Non-pigmented ciliary epithelial cell (primary cell): ENCODE measurements at places on chromosomes 11 and 22.
A peak's percentile ranks its signal among the peaks of the same experiment; 100 is the strongest.

DNA sequence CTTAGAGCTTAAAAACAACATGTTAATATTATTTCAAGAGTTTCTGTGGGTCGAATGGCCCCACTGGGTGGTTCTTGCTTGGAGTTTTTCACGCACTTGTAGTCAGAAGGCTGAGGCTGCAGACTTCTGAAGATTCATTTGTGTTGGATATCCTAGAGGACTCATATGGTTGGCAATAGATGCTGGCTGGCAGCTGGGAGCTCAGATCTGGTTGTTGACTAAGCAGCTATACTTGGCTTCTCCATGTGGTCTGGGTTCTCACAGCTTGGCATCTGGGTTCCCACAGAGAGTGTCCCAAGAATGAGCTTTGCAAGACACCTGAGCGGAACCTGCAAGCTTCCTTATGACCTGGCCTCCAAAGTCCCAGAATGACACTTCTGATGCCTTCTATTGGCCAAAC is 163.9 kb upstream of the ZC3H12C start:
- DNase-seq: no peak

- no peak for DNase-seq
Measured at GRCh38 chr11:15819679-15820286, 536.6 kb downstream of the SOX6 start.

DNA sequence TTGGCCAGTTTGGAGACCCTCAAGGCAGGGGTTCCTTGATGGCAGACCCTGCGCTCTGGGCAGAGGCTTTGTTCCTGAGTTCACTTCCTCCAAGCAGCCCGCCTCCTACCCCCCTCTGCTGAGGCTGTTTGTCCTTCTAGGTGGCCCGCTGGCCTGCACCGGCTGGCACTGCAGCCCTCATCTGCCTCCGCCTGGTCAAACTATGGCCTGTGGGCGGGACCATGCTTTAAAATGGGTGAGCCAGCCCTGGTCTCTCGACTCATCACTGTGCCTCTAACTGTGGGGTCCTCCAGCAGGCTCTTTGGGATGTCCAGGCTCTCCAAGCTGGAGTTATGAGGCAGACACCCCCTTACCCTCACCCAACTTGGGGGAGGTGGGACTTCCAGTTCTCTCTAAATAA is 114.1 kb upstream of the SLC22A12 start:
- no peak for DNase-seq

DNA sequence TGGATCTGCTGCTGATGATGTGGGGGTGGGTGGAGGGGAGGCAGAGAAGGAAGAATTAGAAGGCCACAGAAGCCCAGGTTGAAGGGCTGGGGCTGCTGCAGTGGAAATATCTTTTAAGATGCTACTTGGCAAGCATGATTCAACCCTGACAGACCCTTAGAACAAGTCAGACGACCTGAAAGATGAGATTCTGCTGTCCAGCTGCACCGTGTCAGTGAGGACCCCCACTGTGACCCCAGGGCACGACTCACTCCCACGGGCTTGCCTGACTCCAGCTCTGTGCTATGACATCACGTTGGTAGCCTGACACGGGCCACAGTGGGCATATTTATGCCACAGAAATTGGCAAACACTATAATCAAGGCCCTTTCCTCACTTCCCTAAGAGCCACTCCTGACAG is 36.0 kb downstream of the LRFN4 start:
- no peak for DNase-seq

- peak; percentile 82 for DNase-seq
Measured at GRCh38 chr11:63667995-63668795, 3.0 kb downstream of the ATL3 start.

DNA sequence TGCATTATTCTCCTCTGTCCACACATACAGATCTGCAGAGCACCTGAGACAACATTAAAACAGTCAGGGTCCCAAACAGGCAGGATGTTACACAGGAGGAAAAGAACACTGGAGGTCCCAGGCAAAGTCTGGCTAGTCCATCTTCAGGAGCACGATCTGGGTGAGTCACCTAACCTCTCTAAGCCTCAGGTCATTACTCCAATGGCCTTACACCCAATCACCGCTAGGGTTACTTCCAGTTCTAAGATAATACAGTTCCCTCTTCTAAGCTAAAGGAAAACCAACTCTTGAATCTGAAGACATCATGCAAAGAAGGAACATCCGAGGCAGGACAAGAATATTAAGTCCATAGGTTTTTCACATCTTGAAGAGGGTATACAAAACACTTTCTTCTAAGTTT is 24.5 kb downstream of the ASCC2 start:
- no peak for DNase-seq

GRCh38 chr11:114015117-114015516 is 40.2 kb downstream of the HTR3A start:
- no peak for DNase-seq

DNA sequence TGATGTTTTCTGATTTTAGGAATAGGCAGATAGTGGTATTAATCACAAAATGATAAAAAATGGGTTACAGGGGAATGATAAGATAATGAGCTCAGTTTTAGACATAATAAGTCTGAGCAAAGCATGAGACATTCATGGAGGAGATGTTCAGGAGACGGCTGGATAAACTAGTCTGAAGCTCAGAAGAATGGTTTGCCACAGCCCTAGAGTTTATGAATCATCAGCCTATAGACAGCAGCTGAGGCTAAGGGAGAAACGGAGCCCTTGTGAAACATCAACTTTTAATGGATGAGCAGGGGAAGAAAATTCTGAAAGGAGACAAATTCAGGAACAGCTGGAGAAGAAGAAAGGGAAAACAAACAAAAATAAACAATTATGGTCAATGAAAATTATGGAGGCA is 87.2 kb downstream of the RELT start:
- DNase-seq: peak; percentile 64

DNA sequence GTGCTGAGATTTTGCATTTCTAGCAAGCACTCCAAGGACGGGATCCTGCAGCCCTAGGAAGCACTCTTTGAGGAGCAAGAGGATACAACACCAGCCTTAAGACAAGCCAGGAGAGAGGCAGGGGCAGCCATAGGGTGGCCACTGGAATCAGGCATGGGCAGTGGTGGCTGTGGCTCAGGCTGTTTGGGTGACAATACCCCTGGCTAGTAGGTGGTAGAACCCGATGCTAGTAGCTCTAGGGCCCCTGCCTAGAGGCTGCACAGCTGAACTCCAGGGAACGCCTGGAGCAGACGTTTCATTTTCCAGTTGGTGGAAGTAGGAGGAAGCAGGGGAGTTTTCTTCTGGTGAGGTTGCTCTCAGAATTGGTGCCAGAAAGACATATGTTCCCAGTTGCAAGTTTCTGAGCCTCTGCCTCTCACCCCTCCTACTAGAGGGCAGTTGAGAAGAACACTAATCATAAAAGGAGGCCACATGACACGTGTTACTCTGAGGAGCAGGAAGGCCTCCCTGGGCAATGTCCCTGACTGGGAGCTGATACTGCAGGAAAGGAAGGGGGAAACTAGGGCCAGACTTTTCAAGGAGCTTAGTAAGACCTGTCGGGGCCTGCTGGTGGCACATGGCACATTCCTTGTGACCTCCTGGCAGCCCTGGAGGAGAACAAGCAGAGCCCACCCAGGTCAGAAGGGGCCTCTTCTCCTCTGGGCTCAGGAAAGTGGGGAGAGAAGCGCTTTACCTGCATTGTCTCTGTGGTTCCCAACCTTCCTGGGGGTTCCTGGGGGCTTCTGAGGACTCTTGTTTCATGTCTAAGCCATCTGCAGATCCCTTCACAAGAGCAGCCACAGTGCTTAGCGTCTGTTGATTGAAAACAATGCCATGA is 56.6 kb upstream of the DRD2 start:
- no peak for DNase-seq

DNA sequence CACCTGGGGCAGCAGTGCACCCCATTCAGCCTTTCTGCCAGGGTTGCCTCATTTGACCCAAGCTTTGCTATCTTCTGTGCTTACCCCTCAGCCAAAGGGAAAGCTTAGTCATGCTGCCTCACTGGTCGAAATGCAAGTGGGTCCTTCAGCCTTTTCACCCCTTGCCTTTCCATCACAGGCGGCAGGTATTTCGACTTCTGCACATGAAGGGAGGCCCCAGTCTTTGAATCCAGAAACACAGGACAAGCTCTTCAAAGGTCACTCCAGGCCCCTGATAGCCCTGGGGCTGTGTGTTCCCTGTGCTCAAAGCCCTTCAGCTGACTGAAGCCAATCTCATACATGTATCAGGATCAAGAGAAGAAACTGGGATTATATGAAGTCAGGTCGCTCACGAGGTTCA is 129.7 kb downstream of the SNX19 start:
- DNase-seq: no peak

DNA sequence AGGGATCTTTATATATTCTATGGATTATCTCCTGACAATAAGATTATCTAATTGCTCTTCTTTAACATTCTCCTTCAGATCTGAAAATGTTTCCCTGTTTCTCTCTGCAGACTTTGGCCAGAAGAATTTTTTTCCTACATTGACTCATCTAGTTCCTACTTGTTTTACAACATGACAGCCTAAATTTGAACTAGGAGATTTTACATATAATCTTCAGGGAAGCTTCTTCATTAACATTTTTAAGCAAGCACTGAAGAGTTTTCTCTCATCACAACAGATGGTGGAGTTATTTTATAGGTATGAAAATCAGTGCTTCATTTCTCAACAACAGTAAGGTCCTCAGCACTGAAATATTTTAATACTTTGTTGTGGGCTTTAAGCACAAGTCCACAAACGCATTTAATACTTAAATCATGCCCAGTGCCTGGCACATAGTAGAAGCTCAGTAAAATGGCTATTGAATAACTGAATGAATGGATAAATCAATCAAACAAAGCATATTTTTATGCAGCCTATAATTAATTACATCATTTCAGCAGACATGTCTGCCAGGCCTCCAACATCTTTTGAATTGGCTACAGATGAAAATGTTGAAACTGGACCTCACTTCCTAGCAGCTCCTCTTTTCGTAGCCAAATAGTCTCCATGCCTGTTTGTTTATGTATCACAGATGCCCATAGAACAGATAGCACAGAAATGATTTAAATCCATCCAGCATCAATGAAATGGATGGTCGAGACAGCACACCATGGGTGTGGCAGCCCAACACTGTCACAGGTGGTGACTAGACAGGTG is 117.3 kb upstream of the POU2AF2 start:
- DNase-seq: no peak

GRCh38 chr11:106733635-106734034 is 284.6 kb downstream of the GUCY1A2 start:
- no peak for DNase-seq

GRCh38 chr11:12278766-12279671 is 98.4 kb upstream of the PARVA start:
- no peak for DNase-seq

GRCh38 chr11:71447791-71448256 is 369 bp downstream of the DHCR7 start:
- no peak for DNase-seq

DNA sequence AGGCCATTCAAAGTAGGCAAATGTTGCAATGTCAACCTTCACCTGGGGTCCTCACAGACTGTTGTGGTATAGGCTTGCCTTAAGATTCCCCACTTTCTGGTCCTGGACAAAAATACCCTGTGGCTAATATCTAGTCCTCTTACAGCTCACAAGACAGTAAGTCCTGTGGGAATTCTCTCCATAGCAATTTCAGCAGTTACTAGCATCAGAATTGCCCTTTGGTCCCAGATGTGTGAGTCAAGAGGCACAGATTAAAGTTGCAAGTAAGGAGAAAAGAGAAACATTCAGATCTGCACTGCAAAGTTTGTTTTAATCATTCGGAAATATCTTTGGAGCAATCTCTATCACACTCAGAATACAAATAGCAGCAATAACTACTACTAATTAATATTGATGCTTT is 420.2 kb downstream of the NTM start:
- no peak for DNase-seq

- DNase-seq: no peak
Measured at GRCh38 chr22:40232624-40233023, 54.9 kb downstream of the TNRC6B start.

GRCh38 chr11:12993626-12994025 is 15.5 kb upstream of the RASSF10 start:
- no peak for DNase-seq

DNA sequence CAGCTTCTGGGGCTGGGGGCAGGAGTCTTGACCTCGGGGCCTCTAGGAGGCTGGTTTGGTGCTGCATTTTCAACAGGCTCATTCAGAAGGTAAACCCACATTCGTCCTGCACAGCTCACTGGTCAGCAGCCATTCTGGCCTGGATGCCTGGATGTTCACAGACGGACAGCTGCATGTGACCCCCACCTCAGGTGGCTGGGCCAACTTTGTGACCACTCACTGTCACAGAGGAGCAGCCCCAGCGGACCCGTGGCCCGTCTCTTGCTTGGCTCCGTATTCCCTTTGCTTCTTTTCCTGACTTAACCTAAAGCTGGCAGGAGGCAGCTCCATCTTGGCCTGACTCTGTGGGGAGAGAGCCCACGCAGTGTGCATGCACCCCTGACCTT is 8.2 kb downstream of the DGCR8 start:
- no peak for DNase-seq

DNA sequence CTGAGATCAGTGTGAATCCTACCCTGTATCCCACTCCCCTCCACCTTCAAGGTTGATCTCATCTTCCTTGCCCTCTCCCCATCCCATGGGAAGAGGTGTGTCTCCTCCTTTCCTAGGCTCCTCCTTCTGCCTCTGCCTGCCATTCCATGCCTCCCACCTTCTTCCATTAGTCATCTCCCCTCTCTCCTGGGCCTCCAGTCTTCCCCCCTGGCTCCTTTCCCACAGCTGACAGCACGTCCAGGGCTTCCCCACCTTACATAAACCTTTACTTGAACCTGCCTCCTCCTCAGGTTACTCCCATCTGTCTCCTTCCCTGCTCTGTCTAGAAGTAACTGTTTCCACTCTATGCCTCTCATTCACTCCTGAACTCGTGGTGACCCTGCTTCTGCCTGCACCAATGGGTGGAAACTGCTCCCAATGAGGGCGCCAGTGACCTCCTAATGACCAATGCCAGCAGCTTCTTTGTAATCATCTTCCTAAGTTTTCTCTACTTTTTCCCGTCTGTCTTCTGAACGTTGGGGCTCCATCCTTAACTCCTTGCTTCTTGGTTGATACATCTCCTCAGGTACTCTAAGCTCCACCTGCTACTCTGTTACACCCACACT is 266.9 kb upstream of the NARS2 start:
- DNase-seq: no peak

GRCh38 chr11:113773092-113773415 is 438 bp downstream of the ZW10 start:
- no peak for DNase-seq

GRCh38 chr11:58933661-58934060 is 5.6 kb upstream of the GLYATL1 start:
- DNase-seq: no peak

DNA sequence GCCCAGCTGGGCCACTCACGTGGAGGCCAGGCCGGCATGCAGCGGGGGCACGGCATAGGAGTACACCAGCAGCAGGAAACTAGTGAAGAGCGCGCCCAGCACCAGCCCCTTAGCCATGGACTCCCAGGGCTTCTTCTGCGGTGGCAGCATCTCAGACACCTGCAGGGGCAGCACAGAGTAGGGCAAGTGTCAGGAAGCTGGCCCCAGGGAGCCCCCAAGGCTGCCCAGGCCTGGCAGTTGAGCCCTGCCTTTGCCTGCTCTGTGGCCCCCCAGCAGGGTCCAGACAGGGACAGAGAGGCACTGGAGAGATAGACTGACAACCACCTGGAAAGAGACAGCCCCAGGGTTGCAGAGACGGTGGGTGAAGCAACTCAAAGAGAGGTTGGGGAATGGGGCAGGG is 10.7 kb upstream of the SEC14L6 start:
- DNase-seq: no peak

GRCh38 chr22:46278656-46279645 is 11.1 kb downstream of the TTC38 start:
- no peak for DNase-seq
